ENCODE measurements at places on chromosomes 1 and 21.
A peak's percentile ranks its signal among the peaks of the same experiment; 100 is the strongest.

DNA sequence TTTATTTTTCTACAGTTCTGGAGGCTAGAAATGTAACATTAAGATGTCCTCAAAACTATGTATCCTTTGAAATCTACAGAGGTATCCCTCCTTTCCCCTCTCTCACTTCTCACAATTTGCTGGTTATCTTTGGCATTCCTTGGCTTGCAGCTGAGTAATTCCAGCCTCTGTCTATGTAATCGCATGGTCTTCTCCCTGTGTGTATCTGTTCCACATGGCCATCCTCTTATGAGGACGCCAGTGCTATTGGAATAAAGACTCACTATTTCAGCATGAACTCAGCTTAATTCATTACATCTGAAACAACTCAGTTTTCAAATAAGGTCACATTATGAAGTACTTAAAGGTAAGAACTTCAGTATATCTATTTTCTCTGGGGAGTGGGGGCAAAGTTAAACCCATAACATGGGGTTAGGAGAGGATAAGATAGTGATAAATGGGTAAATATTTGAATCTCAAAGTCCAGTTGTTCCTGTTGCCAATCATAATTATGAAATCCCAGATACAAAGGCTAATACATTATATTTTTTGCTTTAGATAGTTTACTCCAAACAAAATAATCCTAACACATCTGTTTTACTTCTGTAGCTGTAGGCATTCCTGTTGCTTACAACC is 1290.8 kb downstream of the NCAM2 start:
- no peak for DNase-seq

DNA sequence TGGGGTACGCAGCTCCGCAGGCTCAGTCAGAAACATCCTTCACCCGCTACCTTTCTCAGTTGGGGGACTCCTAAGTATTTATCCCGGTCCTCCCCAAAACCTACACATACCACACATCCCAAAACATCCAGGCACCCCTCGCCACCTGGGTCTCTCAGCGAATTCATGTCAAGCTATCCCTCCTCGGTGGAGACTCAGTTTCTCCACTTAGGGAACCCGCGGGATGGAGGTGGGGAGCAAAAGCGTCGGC is 1.3 kb upstream of the ZBTB7B start:
- DNase-seq: no peak

DNA sequence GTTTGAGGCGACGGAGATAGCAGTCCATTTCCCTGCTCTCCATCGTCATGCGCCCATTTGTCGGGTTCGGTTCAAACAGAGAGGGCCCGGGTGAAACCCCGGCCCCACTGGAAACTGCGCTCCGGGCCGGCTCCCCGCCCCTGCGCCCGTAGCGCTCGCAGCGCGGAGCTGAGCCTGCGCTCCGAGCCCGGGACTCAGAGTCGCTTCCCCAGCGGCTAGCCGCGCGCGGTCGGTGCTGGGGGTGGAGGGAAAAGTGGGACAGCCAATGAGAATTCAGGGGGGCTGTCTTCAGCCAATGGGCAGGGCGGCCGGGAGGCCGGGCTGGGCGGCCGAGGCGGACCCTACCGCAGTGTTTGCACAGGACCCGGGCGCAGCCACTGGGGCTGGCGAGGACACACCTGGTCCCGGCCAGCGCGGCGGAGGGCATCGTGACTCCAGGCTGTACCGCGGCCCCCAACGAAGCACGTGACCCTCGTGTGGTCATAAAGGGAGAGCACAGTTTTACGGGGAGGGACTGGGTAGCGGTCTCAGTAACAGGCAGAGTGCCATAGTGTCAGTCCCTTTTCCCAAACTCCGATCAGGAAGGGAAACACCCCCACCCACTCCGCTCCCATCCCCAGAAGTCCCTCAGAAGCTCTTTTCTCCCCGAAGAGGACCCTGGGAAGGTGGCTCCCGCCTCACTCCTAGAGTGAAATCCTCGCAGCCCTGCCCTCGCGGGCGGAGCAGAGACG is at the start of gene INKA2:
Gene INKA2 (minus strand): TSS at position 202 of the 731 bp plus-strand sequence. CDS start 153 bp downstream, at position 49.
- DNase-seq: peak; percentile 86

GRCh38 chr21:44566403-44566802 is 7.1 kb upstream of the KRTAP10-4 start:
- DNase-seq: no peak

DNA sequence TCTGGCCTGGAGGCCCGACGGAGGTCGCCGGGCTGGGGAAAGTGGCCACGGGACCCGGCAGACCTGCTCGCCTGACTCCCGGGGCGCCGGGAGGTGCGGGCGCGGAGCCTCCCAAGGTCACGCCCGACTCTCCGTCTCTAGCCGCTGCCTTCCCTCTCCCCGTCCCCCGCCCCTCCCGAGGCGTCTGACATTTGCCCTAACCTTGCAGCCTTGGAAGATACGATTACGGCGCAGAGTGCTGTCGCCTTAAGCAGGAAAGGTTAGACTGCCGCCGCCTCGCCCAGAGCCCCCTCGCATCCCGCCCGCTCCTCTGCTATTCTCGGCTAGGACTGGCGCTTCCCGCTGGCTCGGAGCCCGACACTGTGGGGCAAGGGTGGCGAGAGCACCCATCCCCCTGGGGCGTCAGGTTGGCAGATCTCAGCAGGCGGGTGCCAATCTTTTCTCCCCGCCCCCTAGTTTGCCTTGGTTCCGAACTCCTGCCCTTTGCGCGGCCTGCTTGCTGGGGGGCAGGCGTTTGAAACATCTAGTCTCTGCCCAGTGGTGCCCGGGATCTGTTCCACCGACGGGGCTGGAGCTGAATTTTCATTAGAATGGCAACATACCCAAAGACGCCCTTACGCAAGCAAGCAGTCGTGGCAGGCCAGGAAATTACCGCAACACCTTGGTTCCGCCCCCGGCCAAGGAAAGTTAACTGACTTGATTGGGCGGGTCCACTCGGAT is 835 bp downstream of the PGM1 start:
- no peak for DNase-seq

DNA sequence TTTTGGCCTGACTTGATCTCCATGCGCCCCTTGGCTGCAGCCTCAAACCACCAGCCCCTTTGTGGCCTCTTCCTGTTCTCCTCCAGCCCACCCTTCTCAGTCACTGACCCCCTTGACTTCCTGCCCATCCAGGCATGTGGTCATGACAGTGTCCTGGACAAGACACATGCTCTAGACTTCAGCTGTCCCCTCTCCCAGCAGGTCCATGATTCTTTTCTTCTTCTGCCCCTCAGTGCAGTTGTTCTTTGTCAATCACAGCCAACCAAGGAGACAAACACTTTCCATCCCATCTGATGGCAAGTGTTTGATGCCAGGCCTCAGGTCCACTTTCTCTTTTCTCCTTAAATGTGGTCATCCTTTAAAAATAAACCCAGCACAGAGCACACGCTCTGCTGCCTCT is 49.7 kb downstream of the SYT6 start:
- DNase-seq: no peak

DNA sequence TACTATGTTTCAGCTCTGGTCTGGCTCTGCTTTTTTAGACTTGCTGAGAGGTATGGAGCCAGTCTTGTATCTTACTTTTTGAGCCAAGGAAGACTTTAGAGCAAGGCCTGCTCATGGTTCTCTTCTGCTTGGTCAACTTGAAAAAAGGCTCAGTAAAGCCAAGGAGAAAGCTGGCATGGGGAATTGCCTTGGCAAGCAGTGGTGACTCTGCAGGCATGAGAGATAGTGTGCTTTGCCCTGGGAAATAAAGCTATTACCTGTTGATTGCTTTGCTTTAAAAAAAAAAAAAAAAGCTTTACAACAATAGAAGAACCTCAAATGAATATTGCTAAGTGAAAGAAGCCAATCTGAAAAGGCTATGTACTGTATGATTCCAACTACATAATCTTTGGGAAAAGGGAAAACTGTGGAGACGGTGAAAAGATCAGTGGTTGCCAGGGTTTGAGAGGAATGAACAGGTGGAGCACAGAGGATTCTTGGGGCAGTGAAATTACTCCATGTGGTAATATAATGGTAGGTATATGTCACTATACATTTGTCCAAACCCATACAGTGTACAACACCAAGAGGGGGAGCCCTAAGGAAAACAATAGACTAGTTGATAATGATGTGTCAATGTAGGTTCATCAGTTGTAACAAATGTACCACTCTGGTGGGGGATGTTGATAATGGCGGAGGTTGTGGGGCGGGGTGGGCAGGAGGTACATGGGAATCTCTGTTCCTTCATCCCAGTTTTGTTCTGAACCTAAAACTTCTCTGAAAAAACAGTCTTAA is 87.6 kb downstream of the HMCN1 start:
- DNase-seq: no peak

- no peak for DNase-seq
These were observed 7.4 kb downstream of the ARHGEF16 start for GRCh38 chr1:3461934-3462275.

GRCh38 chr1:53293123-53293522 is 34.7 kb downstream of the LRP8 start:
- no peak for DNase-seq

GRCh38 chr21:36134803-36135390 is at the start of gene CBR3:
Gene CBR3, plus strand, starts transcription at chr21:36135079. Its CDS starts 114 bp downstream, at chr21:36135193.
- DNase-seq: no peak
